CD4-positive, alpha-beta T cell treated with Interleukin-17A for 4 hours (primary cell): ENCODE measurements at places on chromosomes 1 and 21.

- no peak for DNase-seq
These were observed 204.1 kb upstream of the PTGFR start for GRCh38 chr1:78286686-78287085.

- no peak for DNase-seq
These were observed 25.6 kb downstream of the CEP170 start for GRCh38 chr1:243229526-243229925.

DNA sequence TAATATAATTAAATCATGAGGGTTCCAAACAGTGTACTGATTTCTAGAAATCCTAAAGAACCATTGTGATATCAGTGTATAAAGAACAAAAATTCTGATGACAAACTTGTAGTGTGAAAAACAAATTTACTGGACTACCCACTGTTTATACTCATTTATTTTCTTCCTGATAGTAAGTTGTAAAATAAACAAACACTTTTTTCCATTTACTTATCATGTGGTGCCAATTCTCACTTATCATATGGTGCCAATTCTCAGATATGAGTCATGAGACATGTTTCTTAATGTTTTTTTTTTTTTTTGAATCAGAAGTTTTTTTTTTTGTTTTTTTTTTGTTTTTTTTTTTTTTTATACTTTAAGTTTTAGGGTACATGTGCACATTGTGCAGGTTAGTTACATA lies 137.7 kb downstream of the LEPR start:
- DNase-seq: no peak

GRCh38 chr21:43853851-43854772 lies 10.9 kb upstream of the AGPAT3 start:
- DNase-seq: no peak

DNA sequence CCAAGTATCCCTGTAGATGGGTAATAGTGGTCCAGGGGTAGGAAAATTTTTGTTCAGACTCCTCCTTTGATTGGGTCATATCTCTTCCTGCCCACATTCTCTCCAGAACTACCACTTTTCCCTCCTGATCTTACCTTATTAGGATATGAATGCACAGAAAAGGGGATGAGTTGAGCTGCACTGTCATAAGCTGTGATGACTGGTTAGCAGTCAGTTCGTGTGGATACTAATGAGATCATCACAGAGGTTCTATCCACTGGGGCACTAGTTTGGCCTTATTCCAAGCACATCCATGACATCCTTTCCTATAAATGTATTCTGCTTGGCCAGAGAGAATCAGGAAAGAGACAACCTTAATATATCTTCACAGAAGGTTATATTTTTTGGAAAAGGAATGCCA lies 22.1 kb upstream of the TBX15 start:
- no peak for DNase-seq

- no peak for DNase-seq
These were observed 165.5 kb downstream of the CLIC6 start for GRCh38 chr21:34834290-34834689.

DNA sequence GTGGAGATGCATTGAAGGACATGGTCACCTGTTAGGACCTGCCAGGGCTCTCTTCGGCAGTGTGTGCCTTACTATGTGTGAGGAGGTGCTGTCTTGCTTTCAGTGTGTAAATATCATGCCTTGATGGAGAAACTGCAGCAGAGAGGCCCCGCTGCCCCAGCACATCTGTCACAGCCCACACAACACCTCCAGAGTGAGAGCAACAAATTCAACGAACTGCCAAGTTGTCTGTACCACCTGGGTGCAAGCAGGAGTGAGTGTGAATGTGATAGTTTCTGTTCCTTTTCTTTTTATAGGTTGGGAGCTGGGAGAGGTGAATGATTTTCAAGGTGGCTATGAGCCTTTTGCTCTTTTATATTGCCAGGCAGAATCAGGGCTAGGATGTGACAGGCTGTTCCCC lies 114.6 kb upstream of the KIAA0040 start:
- DNase-seq: no peak

- DNase-seq: no peak
These were observed 63.4 kb upstream of the PSEN2 start for GRCh38 chr1:226806988-226807387.

DNA sequence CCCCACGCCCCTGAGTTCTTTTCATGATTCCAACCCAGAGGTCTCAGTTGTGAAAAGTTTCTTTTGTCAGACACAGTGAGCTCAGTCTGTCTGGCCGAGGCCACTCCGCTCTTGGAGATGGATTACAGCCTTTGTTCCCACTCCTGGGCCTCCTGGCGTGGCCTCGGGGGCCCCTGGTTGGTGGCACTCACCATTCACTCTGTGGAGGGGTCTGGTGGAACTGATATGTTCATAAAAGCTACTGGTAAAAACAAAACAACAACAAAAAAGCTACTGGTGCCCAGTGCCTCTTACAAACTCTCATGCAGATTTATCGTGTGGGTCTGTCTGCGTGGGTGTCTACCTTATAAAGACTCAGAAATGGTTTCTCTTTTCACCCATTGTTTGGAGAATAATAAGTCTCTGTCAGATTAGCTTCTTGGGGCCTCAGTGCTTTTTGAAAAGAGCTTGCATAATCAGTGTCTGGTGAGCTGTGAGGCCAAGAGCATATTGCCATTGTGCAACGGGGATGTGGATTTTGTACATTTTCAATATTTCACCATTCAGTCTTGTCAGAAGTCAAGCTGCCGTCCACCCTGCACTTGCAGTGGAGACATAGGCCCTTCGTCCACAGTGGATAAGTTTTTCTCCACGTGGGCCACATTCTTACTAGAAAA lies 86.7 kb downstream of the GALNT2 start:
- DNase-seq: no peak

DNA sequence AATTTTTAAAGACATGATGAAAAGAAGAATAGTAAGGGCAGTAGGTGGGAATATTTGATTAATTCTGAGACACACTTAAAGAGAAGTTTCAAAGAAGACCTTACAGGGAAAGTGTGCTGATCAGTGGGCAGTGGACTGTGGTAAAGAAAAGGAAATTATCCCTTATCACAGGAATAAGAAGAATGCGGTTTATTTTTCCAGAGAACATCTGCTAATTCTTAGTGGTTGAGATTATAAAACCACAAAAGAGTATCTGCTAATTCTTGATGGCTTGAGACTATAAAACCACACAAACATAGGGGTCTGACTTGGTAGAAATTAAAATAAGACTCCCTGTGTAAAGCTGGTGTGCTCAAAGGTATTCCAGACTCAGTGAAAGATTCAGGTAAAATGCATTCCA lies 60.0 kb upstream of the KCTD3 start:
- DNase-seq: no peak

- no peak for DNase-seq
These were observed 10.6 kb downstream of the XKR8 start for GRCh38 chr1:27970401-27970800.
